Kidney (tissue), 22 donors: ENCODE measurements at places on chromosomes 4 and X. TPM values are rescaled to one million over a fixed set of nuclear protein-coding genes. Genes with fewer than 3 reads are reported as not detected.

Gene TNIP3
- total RNA-seq = 0.63 TPM

DNA sequence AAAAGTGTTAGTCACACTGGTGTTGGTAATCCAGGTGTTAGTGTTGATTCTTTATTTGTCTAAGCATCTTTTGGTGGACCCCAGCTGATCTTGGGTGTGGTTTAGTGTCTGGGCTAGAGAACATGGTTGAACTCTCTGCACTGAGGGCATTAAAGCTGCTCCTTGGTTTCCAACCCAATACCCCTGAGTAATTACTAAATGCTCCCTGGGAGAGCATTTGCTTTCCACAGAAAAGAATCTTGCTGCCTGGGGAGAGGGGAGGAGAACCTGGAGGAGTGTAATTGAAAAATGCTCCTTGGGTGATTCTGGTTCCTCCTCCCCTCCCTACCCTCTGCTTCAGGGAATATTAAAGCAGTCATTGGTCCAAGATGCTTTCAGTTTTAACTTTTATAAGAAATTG lies 3.1 kb downstream of the GUCY1B1 start:
- DNase-seq = no peak

DNA sequence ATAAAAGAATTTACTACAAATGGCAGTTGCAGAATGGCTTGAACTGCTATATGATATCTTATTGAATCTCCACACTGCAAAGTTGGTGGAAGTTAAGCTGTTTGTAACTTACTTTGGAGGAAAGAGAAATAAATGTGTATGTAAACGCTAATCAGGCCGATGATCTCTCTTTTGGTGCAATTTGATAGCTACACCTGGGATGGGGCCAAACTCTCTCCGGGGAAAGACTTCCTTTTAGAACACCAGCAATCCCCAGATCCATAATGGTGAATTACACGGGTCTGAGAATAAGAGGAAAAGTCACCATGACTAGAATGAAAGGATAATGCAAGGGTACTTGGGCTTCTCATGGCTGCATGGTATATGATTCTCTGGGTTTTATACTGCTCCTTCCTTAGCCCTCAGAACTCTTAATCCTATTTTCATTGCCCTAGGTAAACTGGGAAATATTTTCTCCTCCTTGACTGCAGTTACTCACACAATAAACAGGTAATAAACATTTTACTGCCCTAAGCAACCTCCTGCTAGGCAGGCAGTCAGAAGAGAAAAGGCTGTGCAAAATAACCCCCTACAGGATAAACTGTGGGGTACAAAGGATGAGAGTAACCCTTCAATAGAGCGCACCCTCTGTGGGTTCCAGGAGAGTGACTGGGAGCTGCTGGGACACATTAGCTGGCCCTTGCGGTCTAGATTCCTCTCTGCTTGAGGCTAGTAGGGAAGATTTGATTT lies 109.3 kb downstream of the MGST2 start:
- DNase-seq = no peak

- no peak for DNase-seq
Measured at GRCh38 chrX:96703816-96704215, 19.2 kb downstream of the DIAPH2 start.

Gene MAGEA11
- total RNA-seq = not detected

DNA sequence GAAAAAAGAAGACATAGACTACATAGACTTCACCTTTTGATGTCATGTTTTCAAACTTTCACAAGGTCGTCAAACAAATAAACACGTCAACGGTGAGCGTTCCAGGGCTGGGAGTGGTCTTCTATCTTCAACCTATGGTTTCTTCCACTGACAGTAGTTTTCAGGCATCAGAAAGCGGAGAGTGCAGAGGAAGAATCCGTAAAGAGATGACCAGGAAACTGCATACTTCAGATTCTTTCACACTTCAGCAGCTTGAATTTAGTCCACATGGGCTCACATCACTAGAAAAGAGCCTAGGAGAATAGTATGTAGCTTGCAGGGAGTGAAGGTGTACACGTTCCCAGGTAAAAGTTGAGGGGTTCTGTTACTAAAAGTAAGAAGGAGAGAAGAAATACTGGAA lies 58.5 kb downstream of the NPY1R start:
- no peak for DNase-seq
